ENCODE measurements at places on chromosomes 13 and 19. TPM values are rescaled to one million over a fixed set of nuclear protein-coding genes. Genes with fewer than 3 reads are reported as not detected.
A peak's percentile ranks its signal among the peaks of the same experiment; 100 is the strongest.

- peak; percentile 77 for DNase-seq
Measured at GRCh38 chr19:291006-291521, at the start of gene PLPP2. Gene PLPP2, minus strand, starts transcription at chr19:291403. Its CDS starts 67 bp downstream, at chr19:291336.

GRCh38 chr19:55549500-55550320, 4.4 kb upstream of the SBK3 start:
- peak; percentile 80 for DNase-seq

GRCh38 chr13:111043575-111043982, 71.5 kb upstream of the ARHGEF7 start:
- DNase-seq = peak; percentile 33

GRCh38 chr19:51368366-51369282, at the start of gene CLDND2:
Gene CLDND2, minus strand, starts transcription at chr19:51369003. Its CDS starts 426 bp downstream, at chr19:51368577.
- no peak for DNase-seq

- DNase-seq = no peak
Measured at GRCh38 chr13:21106089-21106488, 44.7 kb upstream of the LATS2 start.

DNA sequence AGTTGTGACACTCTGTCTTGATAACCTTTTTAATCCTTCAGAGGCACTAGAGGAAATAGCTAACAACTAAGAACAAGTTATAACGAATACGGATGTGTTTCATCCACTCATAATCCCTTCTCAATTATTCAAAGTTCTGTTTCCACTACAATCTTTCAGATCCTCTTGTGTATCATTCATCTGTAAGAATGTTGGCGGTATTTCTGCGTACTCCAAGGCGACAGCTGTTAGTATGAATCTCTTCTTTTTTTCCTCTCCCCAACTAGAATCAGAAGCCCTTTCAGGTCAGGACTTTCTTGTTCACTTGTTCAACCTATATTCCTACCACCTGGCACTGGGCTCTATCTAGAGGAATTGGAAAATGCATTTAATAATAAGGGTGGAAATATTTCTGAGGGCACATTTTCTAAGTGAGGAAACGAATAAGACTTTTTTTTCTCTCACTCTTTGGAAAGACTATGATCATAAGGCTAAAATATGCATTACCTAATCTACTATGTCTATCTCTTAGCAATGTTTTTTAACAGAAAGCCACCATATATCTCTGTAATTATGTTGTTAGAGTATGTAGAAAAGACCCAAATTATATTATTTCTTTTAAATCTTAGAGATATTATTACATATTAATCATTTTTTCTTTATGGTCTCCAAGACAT, 492.9 kb downstream of the PCDH20 start:
- no peak for DNase-seq

The SULT2B1 gene
- 0.99 TPM for total RNA-seq

Measured in H1 (cell line).